Glutamatergic neuron (in vitro differentiated cells): ENCODE measurements at places on chromosomes 6 and 20.

- no peak overlapping the region for H3K4me3 ChIP-seq
- H3K27ac ChIP-seq, result no peak overlapping the region
- no peaks in the 10 kb centered on the region for H3K4me1 ChIP-seq
- no peaks in the 10 kb centered on the region for H3K36me3 ChIP-seq
- DNase-seq, result no peak
Observed at GRCh38 chr6:92767101-92767500, 652.3 kb downstream of the EPHA7 start.

- H3K27me3 ChIP-seq, result no peaks in the 10 kb centered on the region
- no peak overlapping the region for H3K27ac ChIP-seq
- H3K36me3 ChIP-seq, result no peaks in the 10 kb centered on the region
Observed at GRCh38 chr6:44119704-44120262, 7.5 kb downstream of the MRPL14 start.

- no peak for DNase-seq
- no peaks in the 10 kb centered on the region for H3K27me3 ChIP-seq
- no peaks in the 10 kb centered on the region for H3K36me3 ChIP-seq
- peaks cover 34% of the 10 kb centered on the region for H3K4me1 ChIP-seq
Observed at GRCh38 chr6:111600588-111601445, 4.9 kb downstream of the TRAF3IP2 start.

- H3K4me3 ChIP-seq, result no peak overlapping the region
- H3K27me3 ChIP-seq, result peaks cover 3% of the 10 kb centered on the region
- no peaks in the 10 kb centered on the region for H3K36me3 ChIP-seq
- H3K27ac ChIP-seq, result no peak overlapping the region
- peak; percentile 66 for DNase-seq
Observed at GRCh38 chr20:20820104-20820503, 107.7 kb upstream of the RALGAPA2 start.
